Kidney (tissue), 22 donors: ENCODE measurements at places on chromosomes 4 and X. TPM values are rescaled to one million over a fixed set of nuclear protein-coding genes. Genes with fewer than 3 reads are reported as not detected.

The ANXA10 gene
- total RNA-seq = not detected

DNA sequence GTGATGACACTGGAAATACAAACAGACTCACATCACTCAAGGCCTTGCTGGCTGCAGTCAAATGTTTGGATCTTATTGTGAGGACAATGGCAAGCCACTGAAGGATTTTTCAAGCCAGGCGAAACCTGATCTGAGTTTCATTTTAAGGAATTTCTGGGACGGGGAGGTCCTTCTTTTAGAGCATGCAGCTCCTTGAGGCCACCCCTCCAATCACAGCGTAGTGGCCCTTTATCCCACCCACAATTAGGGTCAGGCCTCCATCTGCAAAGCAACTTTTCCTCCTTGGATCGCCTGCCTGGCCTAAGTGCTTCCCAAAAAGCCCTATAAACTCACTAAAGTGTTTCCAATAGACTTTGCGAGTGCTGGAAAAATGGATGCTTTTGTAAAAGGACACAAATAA, 115.5 kb downstream of the EFHC2 start:
- no peaks in the 10 kb centered on the region for H3K36me3 ChIP-seq
- H3K4me3 ChIP-seq = no peak overlapping the region
- no peaks in the 10 kb centered on the region for H3K27me3 ChIP-seq
- no peak overlapping the region for H3K27ac ChIP-seq
- DNase-seq = no peak

The EPGN gene
- 1.6 TPM for total RNA-seq

DNA sequence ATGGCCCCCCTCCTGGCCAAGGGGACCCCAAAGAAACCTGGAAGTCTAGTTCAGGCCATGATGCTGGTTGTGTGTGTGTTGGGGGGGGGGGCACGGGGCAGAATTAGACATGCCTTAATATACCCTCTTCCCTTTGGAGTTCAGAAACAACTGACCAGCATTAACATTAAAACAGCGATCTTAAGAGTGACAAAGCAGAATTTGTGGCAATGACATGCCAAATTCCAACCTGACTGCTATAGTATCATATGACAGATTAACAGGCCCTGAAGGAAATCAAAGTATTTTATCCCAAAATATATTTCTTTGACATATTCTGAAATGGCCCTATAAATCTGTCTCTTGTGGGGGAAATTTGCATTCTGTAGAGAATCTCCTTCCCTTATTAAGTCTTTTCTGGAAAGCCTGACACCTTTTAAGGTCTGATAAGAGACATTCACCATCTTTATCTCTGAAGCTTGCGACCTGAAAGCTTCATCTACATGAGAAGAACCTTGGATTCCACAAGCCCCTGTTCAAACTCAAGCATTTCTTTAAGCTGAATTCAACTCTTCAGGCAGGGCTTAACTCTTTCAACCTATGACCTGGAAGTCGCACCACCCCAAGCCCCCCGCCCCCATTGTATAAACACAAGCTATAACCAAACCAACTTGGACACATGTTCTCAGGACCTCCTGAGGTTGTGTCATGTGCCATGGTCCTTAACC, 40.2 kb downstream of the ABCB7 start:
- no peaks in the 10 kb centered on the region for H3K4me1 ChIP-seq
- no peaks in the 10 kb centered on the region for H3K27me3 ChIP-seq
- no peak for DNase-seq
- no peaks in the 10 kb centered on the region for H3K36me3 ChIP-seq
- no peak overlapping the region for H3K27ac ChIP-seq

- H3K4me1 ChIP-seq = no peaks in the 10 kb centered on the region
- no peaks in the 10 kb centered on the region for H3K36me3 ChIP-seq
- H3K27ac ChIP-seq = no peak overlapping the region
- no peak overlapping the region for H3K4me3 ChIP-seq
- DNase-seq = no peak
- H3K27me3 ChIP-seq = no peaks in the 10 kb centered on the region
Measured at GRCh38 chrX:11541510-11541909, 124.2 kb downstream of the ARHGAP6 start.

DNA sequence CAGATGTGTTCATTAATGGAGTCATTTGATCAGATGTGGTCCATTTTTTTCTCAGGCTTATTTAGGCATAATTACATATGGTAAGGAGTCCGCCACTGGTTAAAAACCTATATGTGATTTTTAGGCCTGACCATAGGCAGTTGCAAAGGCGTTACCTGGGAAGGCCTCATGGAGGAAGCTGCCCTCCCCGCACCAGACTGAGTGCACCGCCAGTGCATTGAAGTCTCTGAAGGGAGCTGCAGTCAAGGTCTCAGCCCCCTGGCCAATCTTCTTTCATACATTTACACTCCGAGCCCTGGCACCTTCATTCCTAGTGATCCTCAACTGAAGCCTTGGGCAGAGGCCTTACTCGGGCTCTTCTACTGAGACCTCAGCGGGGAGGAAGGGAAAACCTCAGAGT, 898.2 kb upstream of the AGA start:
- no peak for DNase-seq
- no peaks in the 10 kb centered on the region for H3K27me3 ChIP-seq
- no peak overlapping the region for H3K27ac ChIP-seq
- no peak overlapping the region for H3K4me3 ChIP-seq

The PRRG3 gene
- total RNA-seq = 0.44 TPM

DNA sequence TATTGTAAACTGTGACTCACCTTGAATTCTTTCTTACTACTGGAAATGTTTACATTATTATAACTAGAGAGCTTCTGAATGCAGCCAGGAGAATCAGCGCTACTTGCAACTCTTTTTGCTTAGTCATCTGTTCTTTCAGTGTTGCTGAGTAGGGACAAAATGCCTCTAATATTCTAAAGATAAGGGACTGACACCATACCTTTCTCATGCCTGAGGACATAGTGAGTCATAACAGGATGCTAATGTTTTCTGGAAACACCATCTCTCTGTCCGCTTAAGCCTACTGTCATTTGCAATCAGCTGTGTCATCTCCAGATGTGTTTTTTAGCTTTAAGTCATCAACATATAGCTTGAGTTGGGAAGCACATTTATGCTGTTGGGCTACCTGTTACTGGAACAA, 108.3 kb downstream of the QRFPR start:
- no peak overlapping the region for H3K27ac ChIP-seq
- no peaks in the 10 kb centered on the region for H3K27me3 ChIP-seq
- no peaks in the 10 kb centered on the region for H3K4me1 ChIP-seq
- DNase-seq = no peak
- no peaks in the 10 kb centered on the region for H3K36me3 ChIP-seq
- H3K4me3 ChIP-seq = no peak overlapping the region

DNA sequence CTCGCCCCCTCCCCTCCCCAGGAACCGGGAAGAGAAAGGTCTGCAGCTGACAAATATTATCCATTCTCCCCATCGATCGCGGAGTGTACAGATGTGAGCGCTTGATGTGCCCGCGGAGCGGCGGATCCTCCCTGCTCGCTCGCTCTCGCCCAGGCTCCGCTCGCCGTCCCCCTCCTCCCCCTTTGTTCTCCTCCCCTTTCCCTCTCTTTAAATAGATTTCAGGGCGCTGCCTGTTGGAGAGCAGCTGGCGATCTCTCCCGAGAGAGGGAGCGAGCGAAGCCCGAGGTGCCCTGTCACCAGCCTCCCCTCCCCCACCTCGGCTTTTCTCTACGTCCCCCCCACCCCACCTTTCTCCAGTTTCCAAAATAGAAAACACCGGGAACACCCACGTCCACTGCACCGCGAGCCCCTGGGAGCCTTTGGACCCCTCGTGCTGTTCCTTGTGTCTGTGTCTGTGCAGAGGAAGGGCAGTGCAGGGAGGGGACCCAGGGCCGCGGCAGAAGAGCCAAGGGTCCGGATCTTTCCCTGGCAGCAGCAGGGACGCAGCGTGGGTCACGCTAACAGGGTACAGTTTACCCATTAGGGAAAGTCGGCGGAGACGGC, 56.6 kb upstream of the BCOR start:
- H3K36me3 ChIP-seq = no peaks in the 10 kb centered on the region
- no peak overlapping the region for H3K4me3 ChIP-seq
- no peak for DNase-seq
- H3K27me3 ChIP-seq = peaks cover 10% of the 10 kb centered on the region
- H3K4me1 ChIP-seq = no peaks in the 10 kb centered on the region

The TMEM47 gene
- total RNA-seq = 68.9 TPM
